ENCODE measurements at places on chromosomes 13 and 19.

GRCh38 chr19:2775556-2776430, 7.3 kb downstream of the SGTA start:
- peak overlapping the region; percentile 70 for H3K4me3 ChIP-seq
- H3K36me3 ChIP-seq, result peaks cover 8% of the 10 kb centered on the region
- H3K27ac ChIP-seq, result peak overlapping the region; percentile 94
- H3K4me1 ChIP-seq, result peaks cover 39% of the 10 kb centered on the region
- DNase-seq, result no peak

DNA sequence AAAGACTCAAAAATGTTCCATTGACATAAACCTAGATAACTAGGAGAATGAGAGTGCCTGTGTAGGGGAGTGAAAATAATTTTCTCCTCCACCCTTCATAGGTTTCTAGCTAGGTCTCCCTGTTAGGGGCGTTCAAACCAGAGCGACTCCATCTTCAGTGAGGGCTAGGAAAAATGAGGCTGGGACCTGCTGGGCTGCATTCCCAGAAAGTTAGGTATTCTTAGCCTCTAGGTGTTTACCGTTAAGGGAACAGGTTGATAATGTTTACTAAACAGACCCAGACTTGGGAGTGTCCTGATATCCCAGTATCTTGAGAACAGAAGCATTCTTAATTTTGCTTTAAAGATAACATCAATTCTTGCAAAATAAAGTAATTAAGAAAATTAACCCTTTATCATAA, 20.1 kb downstream of the PABPC3 start:
- H3K27me3 ChIP-seq, result peaks cover 65% of the 10 kb centered on the region
- H3K36me3 ChIP-seq, result no peaks in the 10 kb centered on the region
- DNase-seq, result no peak

DNA sequence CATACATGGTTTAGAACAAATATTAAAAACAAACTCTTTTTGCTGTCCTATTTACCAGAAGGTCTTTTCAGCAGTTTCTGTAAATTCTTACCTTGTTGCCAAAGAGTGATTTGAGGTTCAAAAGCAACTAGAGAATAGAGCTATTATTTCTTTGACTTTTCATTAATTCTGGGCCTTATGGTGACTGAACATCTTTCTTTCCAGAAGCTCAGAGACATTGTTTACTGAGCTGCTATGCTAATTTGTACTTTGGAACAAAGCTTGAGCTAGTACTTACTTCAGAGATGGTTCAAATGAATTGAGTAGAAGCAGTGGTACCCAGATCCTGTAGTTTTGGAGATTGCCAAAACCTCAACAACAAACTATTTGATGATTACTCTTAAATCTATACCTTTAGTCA, 331.2 kb downstream of the SPRY2 start:
- H3K4me1 ChIP-seq, result no peaks in the 10 kb centered on the region
- H3K27me3 ChIP-seq, result no peaks in the 10 kb centered on the region
- no peak overlapping the region for H3K4me3 ChIP-seq

- H3K36me3 ChIP-seq, result peaks cover 56% of the 10 kb centered on the region
- peak overlapping the region; percentile 88 for H3K27ac ChIP-seq
- DNase-seq, result no peak
These were observed 1.7 kb upstream of the NCLN start for GRCh38 chr19:3183721-3184641.

DNA sequence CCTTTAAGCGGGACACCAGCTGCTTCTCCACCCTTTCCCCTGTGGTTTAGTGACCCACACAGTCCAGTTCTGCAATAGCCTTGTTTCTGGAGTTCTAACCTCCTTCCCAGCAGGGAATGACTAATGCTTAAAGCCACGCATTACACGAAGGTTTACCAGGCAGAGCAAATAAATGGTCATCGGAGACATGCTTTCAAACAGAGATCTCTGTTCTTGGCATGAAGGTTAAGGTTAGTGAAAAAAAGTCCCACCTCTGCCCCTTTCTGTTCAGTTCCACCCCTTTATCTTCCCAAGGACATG, 25.3 kb upstream of the MEDAG start:
- H3K27me3 ChIP-seq, result peaks cover 73% of the 10 kb centered on the region
- no peak overlapping the region for H3K27ac ChIP-seq
- H3K4me1 ChIP-seq, result no peaks in the 10 kb centered on the region
- no peak overlapping the region for H3K4me3 ChIP-seq
- DNase-seq, result no peak

DNA sequence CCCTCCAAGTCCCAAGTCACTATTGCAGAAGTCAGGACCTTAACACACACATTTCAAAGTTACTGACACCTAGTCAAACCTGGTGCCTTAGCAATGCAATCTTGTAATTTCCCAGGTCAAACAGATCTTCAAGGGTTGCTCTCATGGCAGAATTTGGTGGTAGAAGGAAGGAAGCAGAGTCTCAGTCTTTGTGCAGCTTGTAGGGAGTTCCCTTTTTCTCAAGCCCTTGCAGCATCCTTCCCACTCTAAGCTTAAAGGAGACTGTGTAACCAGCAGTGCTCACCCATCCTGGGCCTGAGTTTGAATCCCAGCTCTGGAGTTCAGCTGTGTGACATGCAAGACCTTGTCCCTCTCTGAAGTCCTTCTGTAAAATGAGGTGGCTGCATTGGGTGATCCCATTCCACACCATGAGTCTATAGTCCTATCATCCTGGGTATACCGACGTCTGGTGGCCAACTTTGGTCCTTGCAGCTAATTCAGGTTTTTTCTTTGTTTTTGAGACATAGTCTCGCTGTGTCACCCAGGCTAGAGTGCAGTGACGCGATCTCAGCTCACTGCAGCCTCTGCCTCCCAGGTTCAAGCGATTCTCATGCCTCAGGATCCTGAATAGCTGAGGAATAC, 9.8 kb downstream of the SIGLEC10 start:
- DNase-seq, result peak; percentile 33
- H3K36me3 ChIP-seq, result no peaks in the 10 kb centered on the region
- peaks cover 6% of the 10 kb centered on the region for H3K4me1 ChIP-seq

DNA sequence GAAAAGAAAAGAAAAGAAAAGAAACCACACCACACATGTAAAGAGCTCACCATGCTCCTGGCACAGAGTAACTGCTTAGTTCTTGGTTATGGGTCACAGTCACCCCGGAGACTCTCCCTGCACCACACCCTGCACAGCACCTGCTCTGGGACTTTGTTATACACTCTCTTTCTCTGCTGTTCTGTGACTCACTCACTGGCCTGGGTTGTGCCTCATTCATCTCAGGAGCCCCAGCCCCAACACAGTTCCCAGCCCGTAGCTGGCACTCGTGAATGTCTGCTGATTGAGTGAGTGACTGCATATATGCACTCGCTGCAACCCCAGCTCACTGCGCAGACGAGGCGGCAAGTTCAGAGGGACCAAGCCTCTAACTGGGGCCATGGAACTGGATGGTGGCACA, 22.9 kb upstream of the ZNF507 start:
- H3K27ac ChIP-seq, result no peak overlapping the region
- DNase-seq, result no peak

GRCh38 chr19:41551711-41552110, 24.3 kb upstream of the CEACAM21 start:
- H3K27ac ChIP-seq, result peak overlapping the region; percentile 96
- peak overlapping the region; percentile 98 for H3K4me3 ChIP-seq
- peaks cover 66% of the 10 kb centered on the region for H3K4me1 ChIP-seq
- no peak for DNase-seq
- peaks cover 49% of the 10 kb centered on the region for H3K36me3 ChIP-seq

- peaks cover 41% of the 10 kb centered on the region for H3K4me1 ChIP-seq
- no peaks in the 10 kb centered on the region for H3K27me3 ChIP-seq
- no peak for DNase-seq
- H3K36me3 ChIP-seq, result peaks cover 3% of the 10 kb centered on the region
- H3K4me3 ChIP-seq, result no peak overlapping the region
These were observed 6.3 kb downstream of the SLC7A1 start for GRCh38 chr13:29589234-29589633.

- peak; percentile 20 for DNase-seq
- H3K27me3 ChIP-seq, result no peaks in the 10 kb centered on the region
- no peaks in the 10 kb centered on the region for H3K4me1 ChIP-seq
- peaks cover 1% of the 10 kb centered on the region for H3K36me3 ChIP-seq
- H3K4me3 ChIP-seq, result no peak within 1 kb of the TSS
- no peak within 1 kb of the TSS for H3K27ac ChIP-seq
These were observed at the start of gene ZNF471 for GRCh38 chr19:56507446-56508289. Gene ZNF471, plus strand, starts transcription at chr19:56507855. Its CDS starts 3,717 bp downstream, at chr19:56511572.

DNA sequence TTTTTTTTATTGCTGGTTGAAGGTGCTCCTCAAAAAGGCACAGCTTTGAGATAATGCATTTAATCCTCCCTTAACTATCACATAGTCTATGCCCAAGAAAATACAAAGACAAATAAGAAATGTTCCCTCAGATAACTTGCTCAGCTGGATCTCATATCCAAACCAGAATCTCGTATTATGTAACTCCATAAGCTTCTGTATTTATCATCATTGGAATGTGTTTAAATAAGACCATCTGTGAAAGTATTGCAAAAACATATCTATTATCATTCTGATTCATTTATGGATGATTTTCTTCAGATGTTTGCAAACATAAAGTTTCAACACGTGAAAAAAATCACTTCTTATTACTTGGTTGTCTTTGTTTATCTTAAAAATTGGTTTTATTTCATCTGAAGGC, 190.9 kb downstream of the IRS2 start:
- H3K27me3 ChIP-seq, result no peaks in the 10 kb centered on the region
- DNase-seq, result no peak
- H3K36me3 ChIP-seq, result no peaks in the 10 kb centered on the region
- no peak overlapping the region for H3K27ac ChIP-seq

DNA sequence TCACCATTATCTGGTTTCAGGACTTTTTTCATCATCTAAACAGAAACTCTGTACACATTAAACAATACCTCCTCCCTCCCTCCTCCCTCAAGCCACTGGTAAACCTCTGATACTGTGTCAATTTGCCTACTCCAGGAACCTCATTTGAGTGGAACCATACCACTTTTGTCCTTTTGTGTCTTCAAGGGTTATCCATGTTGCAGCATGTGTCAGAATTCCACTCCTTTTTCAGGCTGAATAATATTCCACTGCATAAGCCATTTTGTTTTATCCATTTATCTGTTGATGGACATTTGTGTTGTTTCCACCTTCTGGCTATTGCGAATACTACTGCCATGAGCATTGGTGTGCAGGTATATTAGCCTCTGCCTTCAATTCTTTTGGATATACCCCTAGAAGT, 27.5 kb downstream of the TGDS start:
- H3K36me3 ChIP-seq, result peaks cover 12% of the 10 kb centered on the region
- no peaks in the 10 kb centered on the region for H3K4me1 ChIP-seq
- H3K27ac ChIP-seq, result no peak overlapping the region
- DNase-seq, result no peak
- no peak overlapping the region for H3K4me3 ChIP-seq

- no peaks in the 10 kb centered on the region for H3K27me3 ChIP-seq
- H3K4me1 ChIP-seq, result no peaks in the 10 kb centered on the region
- H3K36me3 ChIP-seq, result peaks cover 16% of the 10 kb centered on the region
- DNase-seq, result no peak
- no peak overlapping the region for H3K4me3 ChIP-seq
- H3K27ac ChIP-seq, result no peak overlapping the region
These were observed 53.4 kb upstream of the AKAP11 start for GRCh38 chr13:42218576-42218975.

GRCh38 chr19:35533822-35534392, 651 bp downstream of the GAPDHS start:
- H3K27ac ChIP-seq, result no peak overlapping the region
- DNase-seq, result no peak
- H3K4me3 ChIP-seq, result peak overlapping the region; percentile 57
- H3K4me1 ChIP-seq, result peaks cover 15% of the 10 kb centered on the region
- peaks cover 2% of the 10 kb centered on the region for H3K36me3 ChIP-seq

GRCh38 chr13:46121033-46121432, 16.2 kb upstream of the CPB2 start:
- no peak overlapping the region for H3K27ac ChIP-seq
- no peak overlapping the region for H3K4me3 ChIP-seq
- H3K27me3 ChIP-seq, result no peaks in the 10 kb centered on the region
- no peak for DNase-seq
- H3K4me1 ChIP-seq, result peaks cover 38% of the 10 kb centered on the region
- H3K36me3 ChIP-seq, result peaks cover 8% of the 10 kb centered on the region

DNA sequence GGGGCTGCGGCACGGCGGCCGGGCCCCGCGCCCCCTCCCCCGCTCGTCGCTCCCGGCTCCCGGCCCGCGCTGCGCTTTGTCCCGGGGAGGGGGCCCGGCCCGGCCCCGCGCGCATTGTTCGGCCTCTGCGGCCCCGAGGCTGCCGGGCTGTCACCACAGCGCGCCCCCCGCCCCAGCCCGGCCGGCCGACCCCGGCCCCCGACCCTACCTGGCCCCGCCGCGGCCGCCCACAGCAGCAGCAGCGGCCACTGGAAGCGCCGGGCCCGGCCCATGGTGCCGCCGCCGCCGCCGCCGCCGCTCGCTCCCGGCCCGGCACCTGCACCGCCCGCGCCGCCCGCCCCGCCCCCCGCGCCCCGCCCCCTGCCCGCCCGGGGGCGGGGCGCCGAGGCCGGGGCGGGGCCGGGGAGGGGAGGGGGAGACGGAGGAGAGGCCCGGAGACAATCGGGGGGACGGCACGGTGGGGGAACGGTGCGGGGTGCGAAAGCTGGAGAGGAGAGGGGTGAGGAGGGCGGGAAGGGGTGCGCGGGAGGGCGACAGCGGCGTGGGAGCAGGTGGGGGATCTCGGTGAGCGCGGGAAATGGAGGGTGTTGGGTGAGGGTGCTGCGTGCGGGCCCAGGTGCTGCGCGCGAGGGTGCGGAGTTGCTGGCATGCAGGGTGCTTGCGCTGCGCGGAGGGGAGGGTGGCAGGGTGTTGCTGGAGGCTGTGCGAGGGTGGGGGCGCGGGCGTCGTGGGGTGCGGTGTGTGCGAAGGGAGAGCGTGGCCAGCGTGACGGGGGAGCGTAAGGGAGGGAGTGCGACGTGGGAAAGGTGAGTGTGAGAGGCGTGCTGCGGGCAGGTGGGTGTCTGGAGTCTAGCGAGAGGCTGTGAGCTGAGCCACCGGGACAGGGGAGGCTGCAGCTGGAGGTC, at the start of gene CADM4:
Gene CADM4, minus strand, starts transcription at position 332 of the 905 bp plus-strand sequence. Its CDS starts 60 bp downstream, at position 272.
- H3K4me1 ChIP-seq, result peaks cover 13% of the 10 kb centered on the region
- peaks cover 6% of the 10 kb centered on the region for H3K36me3 ChIP-seq
- peaks cover 62% of the 10 kb centered on the region for H3K27me3 ChIP-seq
- DNase-seq, result peak; percentile 28

GRCh38 chr13:66681403-66681802, 548.7 kb downstream of the PCDH9 start:
- H3K36me3 ChIP-seq, result no peaks in the 10 kb centered on the region
- H3K27me3 ChIP-seq, result no peaks in the 10 kb centered on the region
- no peaks in the 10 kb centered on the region for H3K4me1 ChIP-seq
- H3K27ac ChIP-seq, result no peak overlapping the region

GRCh38 chr19:13070425-13071140, 32.1 kb downstream of the LYL1 start:
- H3K27me3 ChIP-seq, result no peaks in the 10 kb centered on the region
- DNase-seq, result no peak
- peaks cover 2% of the 10 kb centered on the region for H3K36me3 ChIP-seq
- no peaks in the 10 kb centered on the region for H3K4me1 ChIP-seq
- no peak overlapping the region for H3K27ac ChIP-seq
- H3K4me3 ChIP-seq, result peak overlapping the region; percentile 25

DNA sequence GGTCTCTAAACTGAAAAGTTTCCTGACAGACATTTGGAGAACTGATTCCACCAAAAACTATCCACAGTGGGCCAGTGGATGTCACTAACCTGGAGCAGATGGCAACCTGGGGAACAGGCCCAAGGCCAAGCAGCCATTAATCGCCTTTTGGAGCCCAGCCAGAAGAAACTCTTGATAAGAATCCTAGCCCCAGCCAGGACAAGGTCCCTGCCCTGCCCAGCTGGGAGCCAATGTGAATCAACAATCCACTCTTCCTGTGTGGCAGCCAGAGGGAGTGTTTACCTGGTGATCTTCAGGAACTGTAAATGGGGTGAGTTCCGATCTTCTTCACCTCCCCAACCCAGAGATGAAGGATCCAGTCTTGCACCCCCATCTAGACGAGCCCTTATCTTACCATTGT, 14.5 kb upstream of the IGSF23 start:
- H3K27me3 ChIP-seq, result peaks cover 50% of the 10 kb centered on the region
- H3K36me3 ChIP-seq, result peaks cover 3% of the 10 kb centered on the region
- H3K27ac ChIP-seq, result no peak overlapping the region
